ENCODE measurements at places on chromosomes 7 and 10.

GRCh38 chr10:33776419-33777070 is 442.1 kb upstream of the NRP1 start:
- DNase-seq: no peak

DNA sequence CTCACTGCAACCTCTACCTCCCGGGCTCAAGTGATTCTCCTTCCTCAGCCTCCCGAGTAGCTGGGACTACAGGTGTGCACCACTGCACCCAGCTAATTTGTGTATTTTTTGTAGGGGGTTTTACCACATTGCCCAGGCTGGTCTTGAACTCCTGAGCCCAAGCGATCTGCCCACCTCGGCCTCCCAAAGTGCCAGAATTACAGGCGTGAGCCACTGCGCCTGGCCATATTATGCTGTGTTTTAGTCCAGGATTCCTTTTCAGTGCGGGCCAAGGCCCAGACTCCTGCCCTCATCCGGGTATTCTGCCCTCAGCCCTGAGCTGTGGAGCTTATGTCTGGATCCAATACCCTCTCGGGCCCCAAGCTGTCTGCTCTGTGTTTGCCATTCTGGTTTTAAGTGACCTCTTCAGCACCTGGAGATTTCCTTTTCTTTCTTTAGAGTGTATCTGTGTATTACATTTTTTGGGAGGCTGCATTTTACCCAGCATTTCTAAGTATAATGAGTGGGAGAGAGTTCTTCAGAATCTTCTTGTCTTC is 114.9 kb downstream of the BUB3 start:
- no peak for DNase-seq

DNA sequence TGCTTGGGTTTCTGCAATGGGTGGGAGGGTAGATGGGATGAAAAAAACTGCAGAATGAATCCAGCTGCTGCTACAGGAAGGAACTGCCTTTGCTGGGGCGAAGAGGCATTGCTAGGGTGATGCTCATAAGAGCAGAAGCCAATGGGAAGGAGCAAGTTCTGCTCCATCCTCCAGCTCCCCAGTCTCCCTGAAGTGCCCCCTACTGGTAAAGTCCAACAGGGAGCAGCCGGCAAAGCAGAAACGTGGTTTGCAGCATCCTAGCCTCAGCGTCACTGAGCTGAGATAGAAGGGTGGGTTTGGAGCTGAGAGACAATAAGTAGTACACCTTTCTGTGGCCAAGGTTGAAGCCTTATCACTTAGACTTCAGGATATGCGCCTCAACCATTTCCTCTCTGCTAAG is 220.5 kb downstream of the CCSER2 start:
- DNase-seq: no peak

GRCh38 chr10:11612021-11613001 is 861 bp upstream of the USP6NL start:
- no peak for DNase-seq

GRCh38 chr10:86536294-86536861 is 14.8 kb upstream of the WAPL start:
- no peak for DNase-seq

All from kidney capillary endothelial cell (primary cell).